GM23248 (cell line): ENCODE measurements at places on chromosomes 3 and 15. TPM values are rescaled to one million over a fixed set of nuclear protein-coding genes. Genes with fewer than 3 reads are reported as not detected.
A peak's percentile ranks its signal among the peaks of the same experiment; 100 is the strongest.

DNA sequence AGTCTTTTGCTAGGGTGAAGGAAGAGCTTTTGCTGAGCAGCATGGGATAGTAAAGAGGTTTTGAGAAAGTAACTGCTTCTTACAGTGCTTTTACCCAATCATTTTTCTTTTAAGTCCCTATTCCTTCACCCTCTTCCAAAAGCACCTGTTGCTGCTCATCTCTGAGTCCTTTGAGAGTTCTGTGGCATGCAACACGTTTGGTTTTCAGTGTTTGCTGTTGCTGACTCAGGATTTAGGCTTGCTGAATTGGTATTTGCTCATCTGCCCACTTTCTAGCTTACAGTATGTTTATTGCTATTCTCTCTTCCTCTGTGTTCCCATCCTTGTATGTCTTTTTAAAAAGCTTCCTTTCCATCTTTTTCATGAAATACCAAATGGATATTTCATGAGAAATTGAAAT is 55.9 kb upstream of the THRB start:
- peak; percentile 57 for DNase-seq

Gene LRRC3B
- total RNA-seq = not detected in 2 replicates

Gene APBA2
- total RNA-seq = 0.65 and 1.1 TPM in 2 replicates

DNA sequence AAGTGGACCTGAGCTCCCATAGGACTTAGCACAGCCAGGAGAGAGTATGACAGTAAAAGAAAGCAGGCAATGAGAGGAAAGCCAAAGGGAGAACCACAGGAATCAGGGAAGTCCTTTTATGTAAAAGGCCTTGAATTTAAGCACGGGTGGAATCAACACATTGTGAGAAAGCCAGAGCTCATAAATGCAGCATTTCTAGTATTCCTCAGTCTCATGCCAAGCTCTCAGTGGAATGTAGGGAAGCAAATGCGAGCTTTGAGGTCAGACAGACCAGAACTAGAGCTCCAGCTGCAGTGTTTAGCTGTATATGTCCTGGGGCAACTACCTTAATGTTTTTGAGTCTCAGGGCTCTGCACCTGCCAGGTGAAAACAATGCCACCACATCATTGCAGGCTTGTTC is 132.1 kb upstream of the TRIM42 start:
- DNase-seq = no peak

DNA sequence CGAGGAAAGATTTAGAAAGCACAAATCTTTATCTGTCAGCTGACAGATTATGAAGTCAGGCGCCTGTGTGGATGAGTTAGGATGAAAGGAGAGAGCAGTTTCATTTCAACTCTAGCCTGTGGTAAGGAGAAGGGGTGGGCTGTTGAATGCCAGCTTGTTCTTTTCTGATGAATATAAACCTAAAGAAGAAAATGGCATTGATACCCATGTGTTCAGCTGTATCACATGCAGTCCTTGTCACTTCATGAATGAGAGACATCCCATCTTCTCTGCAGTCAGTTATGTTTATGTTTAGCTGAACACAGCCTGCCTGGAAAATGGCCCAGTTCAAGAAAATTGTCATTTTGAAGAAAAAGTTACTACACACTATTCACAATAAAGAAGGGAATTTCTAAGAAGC is 345.7 kb upstream of the RBMS3 start:
- no peak for DNase-seq

GRCh38 chr15:47399100-47399499 is 318.2 kb upstream of the SEMA6D start:
- no peak for DNase-seq

DNA sequence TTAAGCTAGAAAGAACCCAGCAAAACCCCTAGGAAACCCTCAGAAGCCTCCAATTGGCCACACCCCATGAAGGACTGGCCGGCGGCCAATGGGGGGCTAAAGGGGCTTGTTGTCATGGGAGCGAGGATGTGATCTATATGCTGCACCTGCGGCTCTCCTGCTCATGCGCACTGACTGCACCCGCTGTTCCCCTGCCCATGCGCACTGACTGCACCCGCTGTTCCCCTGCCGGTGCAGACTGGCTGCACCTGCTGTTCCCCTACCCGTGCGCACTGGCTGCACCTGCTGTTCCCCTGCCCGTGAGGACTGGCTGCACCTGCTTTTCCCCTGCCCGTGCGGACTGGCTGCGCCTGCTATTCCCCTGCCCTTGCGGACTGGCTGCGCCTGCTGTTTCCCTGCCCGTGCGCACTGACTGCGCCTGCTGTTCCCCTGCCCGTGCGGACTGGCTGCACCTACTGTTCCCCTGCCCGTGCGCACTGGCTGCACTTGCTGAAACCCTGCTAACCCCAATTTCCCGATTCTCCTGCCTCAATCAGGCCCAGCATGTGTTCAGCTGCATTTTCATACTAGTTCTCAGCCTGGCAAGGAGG is 16.8 kb upstream of the MCCC1 start:
- no peak for DNase-seq

DNA sequence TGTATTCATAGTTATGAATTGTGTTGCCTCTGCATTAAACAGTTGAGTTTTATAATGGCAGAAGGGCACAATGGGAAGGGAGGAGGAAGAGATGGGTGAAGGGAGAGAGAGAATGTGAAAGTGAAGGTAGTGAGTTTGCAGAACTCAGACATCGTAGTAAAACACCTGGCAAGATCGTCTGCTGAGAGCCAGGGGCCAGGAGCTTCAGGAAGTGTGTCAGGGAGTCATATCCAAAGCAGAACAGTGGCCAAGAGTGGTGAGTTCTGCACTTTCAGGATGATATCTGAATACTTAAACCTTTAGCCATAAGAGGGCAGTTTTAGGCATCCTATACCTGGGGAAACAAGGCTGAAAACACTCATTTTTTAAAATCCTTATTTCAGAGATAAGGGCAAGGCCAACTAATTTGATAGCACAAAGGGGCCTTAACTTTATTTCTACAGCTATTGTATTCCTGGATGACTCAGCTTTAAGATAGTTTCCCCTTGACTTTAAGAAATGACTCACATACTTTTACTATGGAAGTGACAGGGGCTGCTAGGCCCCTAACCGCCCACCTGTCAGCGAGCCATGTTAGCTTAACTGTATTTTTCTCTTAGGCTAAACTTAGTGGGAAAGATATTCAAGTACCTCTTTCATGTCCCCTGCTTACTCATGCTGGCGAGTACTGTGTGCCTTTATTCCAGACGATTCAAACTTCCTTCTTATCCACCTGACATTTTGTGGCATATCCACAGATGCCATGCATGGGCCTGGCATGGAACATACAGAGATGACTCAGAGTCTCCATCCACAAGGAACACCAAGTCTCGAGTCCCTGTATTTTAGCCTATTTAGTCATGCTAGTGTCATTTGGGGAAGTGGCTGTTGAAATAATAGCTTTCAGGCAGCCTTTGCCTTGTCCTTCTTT is 53.9 kb downstream of the RLBP1 start:
- DNase-seq = peak; percentile 83

GRCh38 chr15:23687143-23687470 is at the start of gene NDN:
TSS of gene NDN (minus strand) at chr15:23687305. CDS start at chr15:23687217, 88 bp downstream.
- peak; percentile 72 for DNase-seq

Gene TMEM40
- total RNA-seq = not detected in 2 replicates

- peak; percentile 22 for DNase-seq
Measured at GRCh38 chr3:102529452-102529851, 94.6 kb downstream of the ZPLD1 start.
